SK-N-SH (cell line): ENCODE measurements at places on chromosomes 4 and X.

DNA sequence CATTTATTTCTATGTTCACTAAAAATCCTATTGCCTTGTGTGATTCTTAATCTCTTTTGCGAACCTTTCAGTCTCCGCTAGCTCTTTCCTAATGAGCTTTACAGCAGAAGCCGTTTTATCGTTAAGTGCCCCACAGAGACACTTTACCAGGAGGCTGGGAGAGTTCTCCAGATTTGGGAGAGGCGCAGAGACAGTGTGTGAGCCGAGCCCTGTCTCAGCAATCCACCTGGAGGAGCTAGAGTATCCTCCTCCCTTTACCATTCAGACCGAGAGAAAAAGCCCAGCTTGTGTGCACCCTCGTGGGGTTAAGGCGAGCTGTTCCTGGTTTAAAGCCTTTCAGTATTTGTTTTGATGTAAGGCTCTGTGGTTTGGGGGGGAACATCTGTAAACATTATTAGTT is 54.9 kb upstream of the MTM1 start:
- DNase-seq: no peak

DNA sequence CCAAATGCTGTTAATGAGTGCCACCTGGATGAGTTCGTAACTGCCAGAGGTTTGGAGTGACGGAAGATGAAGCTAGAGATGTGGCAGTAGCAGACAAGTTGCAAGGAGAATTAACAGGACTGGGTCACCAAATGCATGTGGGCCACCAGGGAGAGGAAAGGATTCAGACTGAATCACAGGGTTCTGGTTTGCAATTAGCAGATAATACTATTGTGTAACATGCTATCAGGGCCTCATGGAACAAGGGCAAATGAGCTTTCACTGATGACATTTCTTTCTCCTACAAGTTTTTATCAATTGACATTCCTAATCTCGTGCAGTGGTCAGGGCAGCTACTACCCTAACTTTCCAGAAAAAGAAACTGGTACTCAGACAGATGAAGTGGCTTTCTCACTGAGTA is 21.4 kb downstream of the GAB3 start:
- no peak for DNase-seq

GRCh38 chrX:22800360-22800759 is 199.4 kb upstream of the DDX53 start:
- no peak for DNase-seq

DNA sequence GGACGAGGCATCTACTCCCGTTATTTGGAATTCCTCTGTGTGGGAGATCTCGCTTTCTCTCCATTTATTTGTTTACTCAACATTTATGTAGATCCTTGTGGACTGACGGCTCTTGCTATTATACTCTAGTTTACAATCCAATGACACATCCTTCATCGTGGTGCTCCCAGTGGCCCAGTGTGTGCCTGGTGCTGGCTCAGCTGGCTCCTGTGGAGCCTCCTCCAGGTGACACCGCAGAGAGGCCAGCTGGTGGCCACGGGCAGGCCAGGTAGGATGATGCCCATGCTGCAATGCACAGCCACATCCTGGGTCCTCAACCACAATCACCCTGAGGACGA is 84.0 kb upstream of the AFAP1 start:
- no peak for DNase-seq

DNA sequence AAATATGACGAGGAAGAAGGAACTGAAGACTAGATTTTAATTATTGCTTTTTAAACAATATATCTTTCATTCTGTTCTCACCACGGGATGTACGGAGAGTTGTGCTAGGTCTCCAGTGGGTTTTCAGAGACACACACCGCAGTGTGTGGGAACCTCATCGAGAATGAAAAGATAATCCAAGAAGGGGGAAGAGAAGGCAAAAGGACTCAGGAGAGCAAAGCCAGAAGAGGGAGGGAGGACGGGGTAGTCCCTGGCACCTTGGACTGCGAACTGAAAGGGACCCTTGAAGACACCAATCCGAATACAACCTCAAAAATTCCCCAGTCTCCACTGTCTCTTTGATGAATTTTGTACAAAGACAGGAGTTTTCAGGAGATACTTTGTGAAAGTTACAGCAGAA is 932 bp upstream of the LEF1 start:
- no peak for DNase-seq

DNA sequence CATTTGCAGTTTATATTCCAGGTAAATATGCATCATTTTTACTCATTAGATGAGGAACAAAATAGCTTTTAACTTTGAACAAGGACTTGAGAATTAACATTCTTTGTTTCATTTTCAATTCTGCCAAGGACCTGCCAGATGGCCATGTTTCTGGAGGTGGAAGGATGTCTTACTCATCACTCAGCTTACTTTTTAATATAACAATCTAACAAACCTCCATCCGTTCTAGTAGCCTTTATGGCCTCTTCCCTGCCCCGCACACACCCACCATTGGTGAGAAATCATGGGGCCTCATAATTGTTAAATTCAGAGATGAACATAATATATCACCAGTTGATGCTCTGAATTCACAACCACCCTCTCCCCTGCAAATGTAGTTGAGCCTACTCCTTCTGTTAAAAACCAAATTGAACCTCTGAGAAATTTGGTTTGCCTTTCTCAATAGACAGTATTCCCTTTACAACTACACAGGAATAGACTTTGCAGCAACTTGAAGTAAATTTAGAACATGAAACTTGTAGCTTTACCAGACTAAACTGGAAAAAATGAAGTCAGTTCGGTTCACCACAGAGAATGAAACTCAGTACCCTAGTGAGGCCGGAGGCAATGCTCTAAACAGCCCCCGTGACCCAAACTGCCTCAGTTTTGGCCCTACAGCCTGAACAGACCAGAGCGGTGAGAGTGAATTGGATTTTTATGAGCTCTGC is 50.1 kb upstream of the ACSL4 start:
- DNase-seq: no peak

GRCh38 chrX:25020391-25020904 is 4.7 kb upstream of the ARX start:
- no peak for DNase-seq

DNA sequence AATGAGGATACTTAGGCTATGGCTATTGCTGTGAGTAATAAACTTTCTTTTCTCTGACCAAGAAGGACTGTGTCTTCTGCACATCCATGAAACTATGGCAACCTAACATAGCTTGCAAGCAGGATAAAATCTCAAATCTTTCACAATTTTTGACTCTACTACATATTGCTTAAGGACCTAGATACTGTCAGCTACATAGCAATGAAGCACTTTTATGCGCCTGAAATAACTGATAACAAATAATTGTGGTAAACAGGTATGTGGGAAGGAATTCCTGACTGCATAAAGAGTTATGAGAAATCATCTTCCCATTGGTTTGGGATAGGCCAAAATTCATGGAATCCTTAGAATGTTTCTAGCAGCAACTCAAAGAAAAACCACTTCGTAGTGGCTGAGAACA is 41.2 kb upstream of the PDGFC start:
- DNase-seq: no peak
